Fibroblast of lung (primary cell): ENCODE measurements at places on chromosomes 5 and 9. TPM values are rescaled to one million over a fixed set of nuclear protein-coding genes. Genes with fewer than 3 reads are reported as not detected.

DNA sequence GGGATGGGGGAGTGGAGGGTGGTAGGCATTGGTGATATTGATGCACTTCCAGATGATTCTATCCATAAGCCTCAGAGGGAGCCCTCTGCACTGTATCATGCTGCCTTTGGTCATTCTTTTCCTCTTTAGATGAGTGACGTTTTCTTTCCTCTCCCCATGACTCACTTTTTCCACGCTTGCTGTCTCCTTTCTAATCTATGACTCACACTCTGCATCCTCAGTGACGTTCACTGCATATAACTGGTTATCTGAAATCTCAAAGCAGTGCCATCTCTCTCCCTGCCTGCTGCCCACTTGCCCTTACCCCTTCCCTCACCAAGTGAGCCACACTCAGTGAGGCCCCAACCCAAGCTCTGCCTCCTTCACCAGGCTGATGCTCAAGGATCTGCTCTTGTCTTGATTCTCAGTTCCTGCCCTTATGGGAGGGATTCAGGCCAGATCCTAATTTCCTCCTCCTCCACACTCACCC lies 31.6 kb downstream of the PTGS1 start:
- DNase-seq, result peak; percentile 96

DNA sequence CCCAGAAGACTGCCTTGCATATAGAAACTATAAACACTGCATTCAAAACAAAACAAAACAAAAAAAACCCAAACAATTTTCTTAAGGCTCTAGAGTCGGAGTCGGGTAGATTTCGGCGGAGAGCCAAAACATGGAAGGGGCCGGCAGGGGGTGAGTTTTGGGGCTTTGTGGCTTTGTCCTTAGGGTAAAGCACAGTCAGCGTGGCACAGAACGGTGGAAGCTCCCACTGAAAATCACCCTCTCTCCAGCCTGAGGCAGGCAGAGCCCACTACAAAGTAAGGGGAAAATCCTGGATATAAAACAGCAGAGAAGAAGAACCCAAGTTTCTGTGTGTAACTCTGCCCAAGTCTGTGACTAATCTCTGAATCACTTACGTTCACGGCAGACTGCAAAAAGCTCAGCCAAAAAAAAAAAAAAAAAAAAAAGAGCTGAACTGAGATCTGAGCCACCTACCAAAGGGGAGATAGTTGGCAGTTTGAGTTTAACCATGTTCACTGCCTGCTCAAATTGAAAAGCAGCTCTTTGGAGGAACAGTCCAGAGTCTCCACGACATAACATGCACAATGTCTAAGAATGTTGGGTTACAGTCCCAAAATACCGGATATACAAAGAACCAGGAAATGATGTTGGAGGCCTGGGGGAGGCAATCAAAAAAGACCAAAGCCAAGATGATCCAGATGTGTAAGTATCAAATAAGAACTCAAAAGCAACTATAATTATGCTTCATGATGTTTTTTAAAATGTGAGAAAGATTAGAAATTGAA lies 26.6 kb upstream of the OR2K2 start:
- DNase-seq, result peak; percentile 93

DNA sequence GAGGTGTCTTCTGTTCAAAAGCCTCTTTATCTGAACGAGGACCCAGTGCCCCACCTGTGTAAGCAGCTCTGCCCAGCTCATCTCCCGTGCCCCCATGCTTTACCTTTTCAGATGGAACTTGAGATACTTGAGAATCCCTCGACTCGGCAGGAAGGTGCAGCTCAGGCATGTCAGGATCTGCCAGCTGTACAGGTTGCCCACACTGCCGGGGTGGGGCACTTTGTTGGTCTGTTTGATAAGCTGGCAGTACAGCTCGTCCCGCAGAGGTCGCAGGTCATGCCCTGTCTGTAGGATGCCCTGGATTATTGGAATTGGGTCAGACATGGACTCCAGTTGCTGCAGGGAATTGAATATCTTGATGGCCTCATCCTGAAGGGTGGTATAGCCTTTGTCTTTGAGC lies 58.0 kb upstream of the RETREG1 start:
- no peak for DNase-seq

- DNase-seq, result peak; percentile 74
Observed at GRCh38 chr9:135925496-135926133, 18.3 kb upstream of the CAMSAP1 start.

- no peak for DNase-seq
Observed at GRCh38 chr5:2091921-2092320, 209.2 kb upstream of the IRX4 start.

PCDHGC5 gene
- polyA plus RNA-seq, result 0.97 and 1.1 TPM in 2 replicates
